Activated T-helper 1 cell treated with anti-CD3 and anti-CD28 coated beads, Interleukin-2, amount 50 U/mL, for 16 hours (primary cell): ENCODE measurements at places on chromosomes 11 and 22.

- no peak for DNase-seq
Measured at GRCh38 chr11:97201743-97202612, 812.2 kb downstream of the JRKL start.

- no peak for DNase-seq
Measured at GRCh38 chr22:30267382-30268302, 991 bp upstream of the OSM start.

DNA sequence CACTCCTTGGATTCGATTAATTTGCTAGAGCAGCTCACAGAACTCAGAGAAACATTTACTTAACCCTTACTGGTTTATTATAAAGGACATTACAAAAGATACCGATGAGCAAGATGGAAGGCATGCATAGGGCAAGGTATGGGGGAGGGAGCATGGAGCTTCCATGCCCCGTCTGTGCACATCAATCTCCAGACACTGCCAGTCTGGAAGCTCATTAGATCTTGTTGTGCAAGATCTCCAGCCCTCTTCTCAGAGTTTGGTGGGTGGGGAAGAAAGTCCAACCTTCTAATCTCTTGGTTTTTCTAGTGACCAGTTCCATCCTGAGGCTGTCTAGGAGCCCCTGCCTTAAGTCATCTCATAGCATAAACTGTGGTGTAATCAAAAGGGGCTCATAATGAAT is 190.7 kb downstream of the UVRAG start:
- no peak for DNase-seq

GRCh38 chr11:65826984-65827735 is 6.6 kb upstream of the SNX32 start:
- DNase-seq: no peak

- DNase-seq: no peak
Measured at GRCh38 chr22:50261615-50262459, at the start of gene MAPK12. MAPK12 (minus strand) TSS chr22:50261683; CDS start chr22:50261509, 174 bp downstream.

GRCh38 chr11:8033305-8034105 is 46.4 kb downstream of the EIF3F start:
- no peak for DNase-seq

DNA sequence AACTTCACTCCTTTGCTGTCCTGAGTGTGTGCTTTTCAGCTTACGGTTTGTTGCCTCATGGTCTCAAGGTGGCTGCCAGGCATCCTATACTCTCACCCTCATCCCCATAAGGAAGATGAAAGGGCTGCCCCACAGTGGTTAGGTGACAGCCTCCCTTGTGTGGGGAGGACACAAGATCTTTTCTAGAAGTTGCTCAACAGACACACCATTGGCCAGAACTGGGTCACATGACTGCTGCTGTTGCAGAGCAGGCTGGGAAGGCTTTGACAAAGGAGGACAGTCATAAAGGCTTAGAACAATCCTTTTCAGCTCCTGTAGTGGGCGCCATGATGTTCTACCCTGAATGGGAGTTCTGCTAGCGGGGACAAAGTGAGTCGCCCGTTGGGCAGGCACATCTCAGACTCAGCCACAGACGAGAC is 69.7 kb upstream of the RASD2 start:
- no peak for DNase-seq
